ENCODE measurements at places on chromosomes 1 and 21.

DNA sequence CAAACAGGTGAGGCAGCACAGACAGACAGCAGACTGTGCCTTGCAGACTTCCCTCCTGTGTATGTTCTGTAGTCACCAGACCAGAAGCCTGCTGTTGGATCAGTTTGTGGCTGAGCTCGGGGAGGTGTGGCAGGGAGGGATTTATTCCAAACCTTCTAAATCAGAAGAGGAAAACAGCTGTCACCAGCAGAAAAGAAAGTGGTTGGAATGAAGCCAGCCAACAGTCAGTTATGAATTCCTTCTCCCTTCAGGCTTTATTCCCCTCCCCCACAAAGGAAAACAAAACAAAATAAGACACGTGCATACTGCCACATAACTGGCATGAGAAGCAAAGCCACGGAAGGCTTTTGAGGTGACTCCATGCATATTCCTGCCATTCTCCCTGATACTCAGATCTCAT is 19.0 kb upstream of the PIGV start:
- no peak for DNase-seq

DNA sequence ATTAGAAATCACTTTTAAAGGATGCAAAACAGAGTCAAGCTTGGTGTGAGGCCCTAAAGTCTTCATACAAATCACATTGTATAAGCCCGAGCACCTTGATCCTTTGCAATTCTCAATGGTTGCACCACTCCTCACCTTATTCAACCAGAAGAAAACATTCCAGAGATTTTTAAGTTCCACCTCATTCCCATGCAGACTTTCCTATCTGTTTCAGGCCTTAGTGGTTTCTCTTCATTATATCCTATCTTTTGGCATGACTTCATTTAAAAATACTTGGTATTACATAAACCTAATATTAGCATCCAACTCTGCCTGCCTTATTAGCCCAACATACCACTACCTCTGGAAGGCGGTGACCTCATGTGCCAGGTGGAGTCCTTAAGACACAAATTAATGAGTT is 9.3 kb upstream of the GREM2 start:
- no peak for DNase-seq

- no peak for DNase-seq
Observed at GRCh38 chr1:54028306-54029251, 10.6 kb upstream of the LDLRAD1 start.

DNA sequence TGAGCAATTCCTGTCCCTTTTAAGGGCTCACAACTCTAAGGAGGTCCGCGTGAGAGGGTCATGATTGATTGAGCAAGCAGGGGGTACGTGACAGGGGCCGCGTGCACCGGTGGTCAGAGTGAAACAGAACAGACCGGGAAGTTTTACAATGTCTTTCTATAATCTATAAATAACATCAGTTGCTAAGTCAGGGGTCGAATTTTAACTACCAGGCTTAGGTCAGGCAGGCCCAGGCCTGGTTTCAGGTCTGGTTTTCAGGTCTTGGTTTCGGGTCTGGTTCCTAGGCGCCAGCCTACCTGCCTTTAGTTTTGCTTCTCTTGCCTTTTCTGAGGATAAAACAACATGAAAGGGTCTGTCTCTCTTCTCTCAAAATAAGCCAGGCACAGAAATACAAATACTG is 476.0 kb upstream of the CAMK1G start:
- no peak for DNase-seq

DNA sequence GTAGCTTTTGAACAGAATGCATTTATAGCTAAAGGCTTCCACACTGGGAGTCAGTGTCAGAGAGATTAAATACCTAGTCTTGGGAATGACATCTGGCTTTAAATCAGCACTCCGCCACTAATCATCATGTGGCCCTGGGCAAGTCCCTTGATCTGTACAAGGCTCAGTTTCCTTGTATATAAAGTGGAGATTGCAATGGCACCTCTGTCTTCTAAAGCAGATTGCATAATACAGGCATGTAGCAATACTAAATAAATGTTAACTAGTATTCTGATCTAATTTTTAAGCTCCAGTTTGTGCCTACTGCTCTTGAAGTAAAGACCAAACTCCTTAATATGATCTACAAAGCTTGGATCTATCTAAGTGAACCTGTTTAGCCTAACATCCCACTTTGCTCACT is 249.4 kb downstream of the PLPP3 start:
- no peak for DNase-seq
